ENCODE measurements at places on chromosomes 3 and 15.

- no peak for DNase-seq
Measured at GRCh38 chr15:47786371-47786770, 69.1 kb downstream of the SEMA6D start.

- DNase-seq, result no peak
Measured at GRCh38 chr15:62993066-62993465, 49.5 kb upstream of the TPM1 start.

DNA sequence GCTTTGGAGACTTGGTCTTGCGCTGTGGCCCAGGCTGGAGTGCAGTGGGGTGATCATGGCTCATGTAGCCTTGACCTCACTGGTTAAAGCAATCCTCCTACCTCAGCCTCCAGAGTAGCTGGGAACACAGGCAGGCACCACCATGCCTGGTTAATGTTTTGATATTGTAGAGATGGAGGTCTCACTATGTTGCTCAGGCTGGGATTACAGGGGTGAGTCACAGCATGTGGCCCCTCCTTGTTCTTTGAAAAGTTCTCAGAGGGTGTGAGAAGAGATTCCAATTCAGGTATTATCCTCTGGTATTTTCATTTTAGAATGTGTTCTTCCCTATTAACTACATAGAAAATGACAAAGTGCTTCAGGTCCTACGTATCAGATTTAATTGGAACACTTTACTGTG, 51.9 kb upstream of the RPL32 start:
- DNase-seq, result no peak

DNA sequence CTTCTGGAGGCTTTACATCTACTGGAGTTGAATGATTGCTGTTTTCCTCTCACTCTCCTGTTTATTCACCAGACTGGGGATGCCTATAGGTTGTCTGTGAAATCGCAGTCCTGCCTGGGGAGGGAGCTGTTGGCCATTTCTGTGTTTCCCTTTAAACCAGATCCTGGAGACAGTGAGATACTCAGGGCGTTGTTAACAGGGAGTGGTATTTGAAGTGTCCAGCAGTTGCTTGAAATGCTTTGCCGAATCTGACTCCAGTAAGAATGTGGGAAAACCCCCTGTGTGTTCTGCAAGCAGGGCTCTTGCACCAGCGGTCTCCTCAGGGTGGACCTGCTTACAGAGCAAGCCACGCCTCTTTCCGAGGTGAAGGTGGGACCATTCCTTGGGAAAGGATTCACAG, 4.3 kb upstream of the LRRK1 start:
- no peak for DNase-seq

DNA sequence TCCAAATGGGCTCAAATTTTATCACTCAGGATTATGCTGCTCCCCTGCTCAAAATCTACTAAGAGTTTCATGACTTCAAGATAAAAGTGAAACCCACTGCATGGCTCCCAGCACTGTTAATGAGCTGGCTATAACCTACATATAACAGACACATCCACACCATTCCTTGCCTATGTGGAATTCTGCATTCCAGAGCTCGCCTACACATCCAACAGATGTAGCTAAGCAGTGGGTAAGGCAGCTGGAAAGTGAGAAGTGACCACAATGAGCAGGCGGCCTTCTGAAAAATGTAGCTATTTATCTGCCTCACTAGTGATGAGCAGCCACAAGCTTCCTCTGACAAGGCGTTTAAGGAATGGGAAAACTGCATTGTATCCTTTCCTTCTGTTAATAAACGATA, 92.0 kb upstream of the TRIM42 start:
- DNase-seq, result no peak

- DNase-seq, result no peak
Measured at GRCh38 chr15:98375513-98376340, 272.6 kb upstream of the IGF1R start.

GRCh38 chr3:126135071-126135405, 45.3 kb downstream of the ALDH1L1 start:
- no peak for DNase-seq

DNA sequence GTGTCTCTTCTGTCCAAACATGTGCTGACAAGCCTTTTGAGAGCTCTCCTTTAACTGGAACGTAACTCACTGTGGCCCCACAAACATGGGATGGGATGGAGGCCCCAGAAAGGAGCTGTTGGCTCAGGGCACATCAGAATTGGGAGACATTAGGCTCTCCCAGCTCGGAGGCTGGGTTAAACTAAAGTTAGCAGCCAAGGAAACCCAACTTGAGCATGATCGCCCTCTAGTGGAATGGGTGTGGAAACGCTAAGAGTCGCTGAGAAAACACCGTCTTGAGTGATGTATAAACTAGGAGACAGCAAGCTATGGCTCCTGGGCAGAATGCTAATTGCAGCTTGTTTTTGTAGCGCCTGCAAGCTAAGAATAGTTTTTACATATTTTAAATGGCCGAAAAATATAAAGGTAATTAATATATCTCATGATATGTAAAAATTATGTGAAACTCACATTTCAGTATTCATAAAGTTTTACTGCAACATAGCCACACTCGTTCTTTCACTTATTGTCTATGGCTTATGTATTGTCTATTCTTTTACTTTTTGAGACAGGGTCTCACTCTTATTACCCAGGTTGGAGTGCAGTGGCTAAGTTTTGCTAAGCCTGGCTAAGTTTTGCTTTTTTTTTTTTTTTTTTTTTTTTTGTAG, 138.8 kb upstream of the HACD2 start:
- DNase-seq, result peak; percentile 71

DNA sequence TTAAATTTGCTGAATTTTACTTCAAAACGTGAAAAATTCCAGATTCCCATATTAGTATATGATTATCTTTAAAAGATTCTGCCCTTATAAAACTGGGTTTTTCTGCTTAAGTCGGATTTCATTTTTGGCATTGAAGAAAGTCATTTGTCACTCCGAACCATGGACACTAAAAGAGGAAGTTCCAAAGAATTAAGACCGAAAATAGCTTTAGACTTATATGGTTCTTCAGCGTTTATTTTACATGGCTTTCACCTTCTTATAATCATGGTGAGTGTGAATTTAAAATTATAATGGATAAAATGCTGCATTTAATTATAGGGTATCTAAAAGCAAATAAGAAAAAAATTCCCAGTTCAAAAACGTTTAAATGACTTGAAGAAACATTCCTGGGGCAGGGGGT, 1.0 kb downstream of the C3orf38 start:
- no peak for DNase-seq

GRCh38 chr15:62832231-62832630, 210.3 kb upstream of the TPM1 start:
- DNase-seq, result no peak

GRCh38 chr3:39295184-39295775, 15.4 kb upstream of the CX3CR1 start:
- DNase-seq, result no peak

DNA sequence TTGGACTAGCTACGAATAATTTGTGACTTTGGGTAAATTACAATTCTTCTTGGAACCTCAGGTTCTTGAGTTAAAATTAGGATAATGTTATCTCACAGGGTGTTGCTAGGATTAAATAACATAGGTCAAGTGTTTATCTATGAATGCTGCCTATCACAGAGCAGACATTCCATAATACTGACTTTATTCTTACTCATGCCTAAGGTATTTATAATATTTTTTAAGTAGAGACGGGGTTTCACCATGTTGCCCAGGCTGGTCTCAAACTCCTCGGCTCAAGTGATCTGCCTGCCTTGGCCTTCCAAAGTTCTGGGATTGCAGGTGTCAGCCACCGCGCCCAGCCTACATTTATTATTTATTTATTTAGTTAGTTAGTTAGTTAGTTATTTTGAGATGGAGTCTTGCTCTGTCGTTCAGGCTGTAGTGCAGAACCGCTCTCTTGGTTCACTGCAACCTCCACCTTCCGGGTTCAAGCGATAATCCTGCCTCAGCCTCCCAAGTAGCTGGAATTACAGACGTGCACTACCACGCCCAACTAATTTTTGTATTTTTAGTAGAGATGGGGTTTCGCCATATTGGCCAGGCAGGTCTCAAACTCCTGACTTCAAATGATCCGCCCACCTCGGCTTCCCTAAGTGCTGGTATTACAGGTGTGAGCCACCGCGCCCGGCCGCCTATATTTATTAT, 741 bp upstream of the ZNF106 start:
- DNase-seq, result peak; percentile 69

DNA sequence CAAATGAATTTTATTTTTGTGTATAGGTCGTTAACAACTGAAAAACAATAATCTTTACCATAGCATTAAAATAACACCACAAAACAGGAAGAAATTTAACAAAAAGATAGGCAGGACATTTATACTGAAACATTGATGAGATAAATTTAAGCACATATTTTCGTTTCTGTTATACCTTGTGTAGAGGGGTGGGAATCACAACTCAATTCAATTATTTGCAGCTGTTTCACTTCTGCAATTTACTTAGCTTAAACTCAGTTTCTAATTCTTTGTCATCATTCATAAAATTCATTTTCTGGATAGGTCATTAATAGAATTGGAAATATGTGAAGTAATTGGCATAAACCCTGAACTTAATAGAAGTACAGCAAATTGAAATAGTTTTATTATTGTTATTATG, 42.3 kb downstream of the TP63 start:
- DNase-seq, result no peak

- DNase-seq, result no peak
Measured at GRCh38 chr3:36840453-36840921, 76.1 kb upstream of the DCLK3 start.

- DNase-seq, result peak; percentile 1
Measured at GRCh38 chr3:105195260-105195659, 171.4 kb upstream of the ALCAM start.

DNA sequence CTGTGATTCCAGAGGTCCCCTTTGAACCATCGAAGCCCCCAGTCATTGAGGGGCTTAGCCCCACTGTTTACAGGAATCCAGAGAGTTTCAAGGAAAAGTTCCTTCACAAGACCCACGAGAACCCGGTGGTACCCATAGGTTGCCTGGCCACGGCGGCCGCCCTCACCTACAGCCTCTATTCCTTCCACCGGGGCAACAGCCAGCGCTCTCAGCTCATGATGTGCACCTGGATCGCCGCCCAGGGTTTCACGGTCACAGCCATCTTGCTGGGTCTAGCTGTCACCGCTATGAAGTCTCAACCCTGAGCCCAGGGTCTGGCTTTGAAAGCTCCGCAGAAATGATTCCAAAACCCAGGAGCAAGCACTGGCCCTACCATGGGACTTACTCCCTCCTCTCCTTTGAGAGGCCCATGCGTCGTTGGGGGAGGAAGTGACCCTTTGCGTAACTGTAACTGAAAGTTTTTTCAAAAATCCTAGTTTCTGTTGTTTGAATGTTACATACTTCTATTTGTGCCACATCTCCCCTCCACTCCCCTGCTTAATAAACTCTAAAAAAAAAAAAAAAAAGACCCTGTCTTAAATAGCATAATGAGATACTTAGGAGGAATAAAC, 85.1 kb upstream of the CSPG5 start:
- DNase-seq, result no peak

DNA sequence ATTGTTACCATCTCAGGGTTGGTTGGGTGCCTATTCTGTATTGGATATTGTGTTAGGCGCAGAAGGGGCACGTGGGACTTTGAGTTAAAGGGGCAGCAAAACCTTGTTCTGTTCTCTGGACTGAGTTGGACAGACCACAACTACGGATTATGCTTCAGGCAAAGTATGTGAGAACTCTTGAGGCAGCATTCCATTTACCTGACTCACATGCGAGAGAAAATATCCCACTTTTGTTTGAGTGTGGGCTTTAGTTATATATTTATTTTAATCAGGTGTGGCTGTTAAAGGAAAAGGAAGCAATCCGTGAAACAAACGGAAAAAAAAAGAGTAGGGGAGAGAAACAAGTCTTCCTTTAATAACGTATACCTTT, 627 bp upstream of the PLS1 start:
- peak; percentile 30 for DNase-seq

GRCh38 chr3:114155370-114155821, 23.5 kb downstream of the DRD3 start:
- DNase-seq, result peak; percentile 19

DNA sequence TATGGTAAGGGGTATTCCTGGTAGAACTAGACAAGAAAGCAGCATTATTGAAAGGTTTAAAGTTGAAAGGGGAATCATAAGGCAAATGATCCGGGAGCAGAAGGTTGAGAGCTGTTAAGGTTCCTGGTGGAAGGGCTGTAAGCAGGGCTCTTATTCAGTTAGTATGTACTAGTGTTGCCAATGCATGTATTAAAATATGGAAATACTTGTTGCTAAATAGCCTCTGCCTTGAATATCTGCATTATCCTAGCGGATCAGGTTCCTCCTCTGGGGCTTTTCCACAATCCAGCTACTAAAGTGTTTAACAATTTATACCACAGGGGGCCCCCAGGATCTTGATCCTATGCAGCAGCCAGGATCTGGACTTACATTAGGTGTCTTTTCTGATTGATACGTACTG, 7.3 kb upstream of the COPB2 start:
- no peak for DNase-seq

DNA sequence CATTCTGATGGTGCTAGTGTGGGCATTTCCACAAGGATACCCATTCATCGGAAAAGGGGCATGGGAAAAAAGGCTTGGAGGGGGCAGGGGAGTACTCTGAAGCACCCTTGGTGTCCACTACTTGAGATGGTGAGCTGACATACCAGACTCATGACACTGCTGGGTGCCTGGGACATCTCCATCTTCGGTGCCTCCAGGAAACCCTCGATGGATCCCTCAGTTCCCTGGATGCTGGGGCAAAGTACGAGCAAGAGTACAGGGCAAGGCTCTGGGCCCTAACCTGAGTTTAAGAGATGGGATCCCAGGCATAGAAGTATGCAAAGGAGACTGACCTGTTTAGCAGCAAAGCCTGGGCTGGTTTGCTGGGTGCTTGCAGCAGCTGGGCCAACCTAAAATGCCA, 5.2 kb upstream of the IP6K1 start:
- no peak for DNase-seq

- DNase-seq, result no peak
Measured at GRCh38 chr15:73321496-73322450, 47.0 kb downstream of the HCN4 start.

GRCh38 chr15:89761929-89762328, 10.9 kb upstream of the MESP1 start:
- DNase-seq, result no peak

- DNase-seq, result no peak
Measured at GRCh38 chr3:14237457-14237856, 58.8 kb downstream of the LSM3 start.

GRCh38 chr15:78739206-78739605, 72.1 kb downstream of the ADAMTS7 start:
- DNase-seq, result no peak

DNA sequence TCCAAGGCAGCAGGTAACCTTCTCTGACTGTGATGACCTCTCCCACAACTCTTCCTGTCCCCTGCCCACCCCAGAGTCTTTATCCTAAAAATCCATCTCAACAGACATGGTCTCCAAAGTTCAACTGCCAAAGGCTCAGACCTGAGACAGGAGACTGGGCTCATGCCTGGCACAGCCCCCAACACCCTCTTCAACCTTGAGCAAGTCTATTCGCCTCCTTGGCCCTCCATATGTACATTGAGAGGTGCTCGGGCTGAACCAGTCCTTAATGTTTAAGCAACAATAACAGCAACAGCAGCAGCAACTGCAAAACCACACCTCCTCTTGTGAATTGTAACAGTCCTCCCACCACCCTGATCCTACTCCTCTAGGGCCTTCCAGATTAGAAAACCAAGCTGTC, 9.9 kb downstream of the FAM3D start:
- DNase-seq, result no peak

GRCh38 chr3:166270429-166270828, 433.2 kb upstream of the BCHE start:
- no peak for DNase-seq

Measured in kidney capillary endothelial cell (primary cell).